ENCODE measurements at places on chromosomes 6 and 20.

- DNase-seq = no peak
These were observed 3.2 kb upstream of the RFPL4B start for GRCh38 chr6:112343977-112344376.

GRCh38 chr6:98957450-98957849, 9.7 kb upstream of the FBXL4 start:
- DNase-seq = no peak

- DNase-seq = no peak
These were observed 17.9 kb downstream of the RNF24 start for GRCh38 chr20:3997446-3997845.

DNA sequence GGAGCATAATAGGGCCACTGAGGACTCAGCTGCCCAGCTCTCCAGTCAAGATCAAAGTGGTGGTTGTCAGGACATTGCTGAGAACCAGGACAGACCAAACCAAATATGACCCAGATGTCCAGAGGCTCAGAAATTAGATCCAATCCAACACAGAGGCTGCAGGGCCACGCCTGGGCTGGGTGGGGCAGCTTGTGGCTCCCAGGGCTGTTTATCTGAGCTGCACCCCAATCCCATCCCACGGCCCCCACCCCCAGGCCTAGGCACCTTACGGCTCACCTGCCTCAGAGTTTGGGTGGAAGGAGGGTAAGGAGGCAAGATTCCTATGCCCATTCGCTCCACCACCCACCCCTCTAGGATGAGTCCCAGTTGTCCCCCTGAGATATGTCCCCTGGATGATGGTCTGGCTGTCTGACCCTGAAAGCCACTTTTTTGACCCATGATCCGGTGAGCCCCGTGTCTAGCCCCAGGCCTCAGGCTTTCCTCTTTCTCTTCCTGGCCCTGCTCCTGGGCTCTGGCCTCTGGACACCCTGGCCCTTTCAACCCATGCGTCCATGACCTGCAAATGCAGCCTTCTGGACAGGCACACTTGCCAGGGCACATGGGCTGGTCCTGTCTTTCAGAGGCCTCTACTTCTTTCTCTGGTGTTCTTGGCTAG, 40.0 kb downstream of the CPXM1 start:
- DNase-seq = no peak

DNA sequence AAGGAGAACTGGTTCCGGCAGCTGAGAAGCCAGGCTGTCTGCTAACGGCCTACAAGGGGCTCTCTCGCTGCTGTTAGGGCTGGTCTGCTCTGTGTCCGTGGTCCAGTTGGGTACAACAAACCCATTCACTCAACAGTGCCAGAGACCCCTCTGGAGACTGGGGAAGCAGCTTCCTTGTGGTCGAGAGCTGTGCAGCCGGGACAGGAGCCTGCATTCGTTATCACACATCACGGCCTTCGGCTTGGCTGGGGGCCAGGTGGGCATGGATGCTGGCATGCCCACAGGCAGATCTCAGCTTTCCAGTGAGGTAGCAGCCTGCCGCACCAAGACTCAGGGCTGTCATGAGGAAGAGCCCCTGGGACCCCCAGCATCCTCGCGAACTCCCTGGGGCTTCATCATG, 124.7 kb downstream of the PREX1 start:
- DNase-seq = peak; percentile 17

- no peak for DNase-seq
These were observed 22.8 kb downstream of the KIF13A start for GRCh38 chr6:17964633-17965032.

GRCh38 chr20:46012921-46013320, 4.2 kb downstream of the MMP9 start:
- no peak for DNase-seq

DNA sequence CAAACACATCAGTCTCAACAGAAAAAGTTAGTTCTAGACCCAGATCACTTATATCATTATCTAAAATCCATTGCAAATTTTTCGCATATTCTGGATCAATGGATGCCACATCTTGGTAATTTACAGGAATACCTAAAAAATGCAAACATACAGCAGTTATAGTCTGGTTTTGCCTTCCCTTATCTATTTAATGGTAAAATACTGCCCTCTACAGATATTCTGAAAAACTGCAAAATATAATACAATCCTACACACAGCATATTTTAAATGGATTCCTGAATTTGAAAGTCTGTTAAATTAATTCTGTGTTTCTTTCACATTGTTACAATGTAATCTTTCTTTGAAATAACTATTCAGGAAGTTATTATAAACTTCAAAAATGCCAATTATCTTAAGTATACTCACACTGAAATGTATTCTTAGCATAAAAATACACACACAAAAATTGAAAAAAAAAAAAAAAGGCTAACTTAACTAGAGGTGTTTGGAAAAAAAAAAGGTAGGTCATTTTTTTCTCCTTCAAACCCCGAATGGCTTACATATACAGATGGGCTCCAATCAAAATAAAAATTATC, 88.4 kb downstream of the HACE1 start:
- peak; percentile 52 for DNase-seq

GRCh38 chr6:10520468-10520867, 683 bp upstream of the GCNT2 start:
- no peak for DNase-seq

GRCh38 chr6:23213193-23213592, 643.8 kb downstream of the HDGFL1 start:
- DNase-seq = no peak

- DNase-seq = no peak
These were observed 2.5 kb downstream of the GMNN start for GRCh38 chr6:24777227-24777626.
